NCI-H2029 (cell line): ENCODE measurements at places on chromosomes 12 and 14.

GRCh38 chr12:65415826-65416225 is 137.3 kb downstream of the MSRB3 start:
- no peak for DNase-seq

DNA sequence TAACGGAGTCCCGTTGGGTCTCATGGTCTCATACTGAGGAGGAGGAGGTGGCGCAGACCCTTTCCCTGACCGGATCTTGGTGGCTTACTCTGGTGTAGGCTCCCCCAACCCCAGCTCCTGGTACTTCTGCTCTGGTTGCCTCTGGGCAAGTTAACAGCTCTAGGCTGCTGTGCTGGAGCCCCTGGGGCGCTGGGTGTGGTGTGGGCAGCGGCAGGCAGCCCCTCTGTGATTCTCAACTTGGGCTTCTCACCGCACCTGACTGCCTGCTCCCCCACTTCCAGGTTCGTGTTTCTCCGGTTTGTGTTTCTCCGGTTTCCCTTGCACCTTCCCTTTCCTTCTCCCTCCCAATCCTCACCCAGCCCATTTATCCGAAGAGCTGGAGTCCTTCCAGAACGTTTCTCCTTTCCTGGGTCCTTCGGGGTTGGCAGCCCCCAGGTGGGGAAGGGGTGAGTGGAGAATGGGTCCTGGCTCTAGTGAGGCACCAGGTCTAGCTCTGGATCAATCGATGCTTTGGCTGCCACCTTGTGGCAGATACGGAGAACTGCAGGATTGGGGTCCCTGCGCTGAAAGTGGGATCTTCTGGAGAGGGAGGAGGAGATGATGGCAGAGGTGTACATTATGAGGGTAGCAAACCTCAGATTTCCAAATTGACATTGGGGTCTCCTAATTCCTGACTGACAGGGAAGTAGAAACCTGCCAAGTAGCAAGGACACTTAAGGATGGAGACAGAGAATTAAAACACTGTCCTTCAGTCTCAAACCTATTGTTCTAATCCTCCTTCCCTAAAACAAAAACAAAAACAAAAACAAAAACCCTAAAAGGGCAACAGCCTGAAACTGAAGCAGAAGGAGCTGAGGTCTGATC is 8.3 kb downstream of the CISTR start:
- DNase-seq = peak; percentile 53

DNA sequence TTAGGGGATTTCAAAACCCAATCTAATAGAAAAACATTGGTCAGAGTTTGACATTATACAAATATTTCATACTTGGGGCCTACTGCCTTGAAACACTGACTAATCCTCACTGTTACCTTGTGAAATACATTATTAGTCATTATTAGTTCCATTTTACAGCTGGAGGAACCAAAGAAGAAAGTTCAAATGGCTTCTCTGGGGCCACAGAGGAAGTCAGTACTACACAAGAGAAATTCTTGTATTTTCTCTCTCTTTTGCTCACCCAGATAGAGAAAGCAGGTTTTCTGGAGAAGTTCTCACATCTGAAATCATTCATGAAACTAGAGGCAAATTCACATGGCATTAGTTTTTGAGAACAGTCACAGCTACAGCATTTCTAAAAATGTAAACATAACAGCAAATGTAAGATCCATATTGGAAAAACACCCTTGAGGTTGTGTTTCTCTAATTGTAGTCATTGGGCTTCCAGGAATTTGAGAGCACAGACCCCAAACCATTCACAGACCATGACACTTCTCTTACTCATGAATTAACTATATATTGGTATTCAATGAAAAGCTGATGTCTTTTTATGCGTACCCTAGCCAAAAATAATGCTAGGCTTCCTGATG is 83.0 kb downstream of the LLPH start:
- no peak for DNase-seq

GRCh38 chr12:113782873-113783272 is 183.3 kb downstream of the RBM19 start:
- no peak for DNase-seq

- no peak for DNase-seq
Measured at GRCh38 chr14:57657487-57657886, 163.8 kb upstream of the CCDC198 start.

DNA sequence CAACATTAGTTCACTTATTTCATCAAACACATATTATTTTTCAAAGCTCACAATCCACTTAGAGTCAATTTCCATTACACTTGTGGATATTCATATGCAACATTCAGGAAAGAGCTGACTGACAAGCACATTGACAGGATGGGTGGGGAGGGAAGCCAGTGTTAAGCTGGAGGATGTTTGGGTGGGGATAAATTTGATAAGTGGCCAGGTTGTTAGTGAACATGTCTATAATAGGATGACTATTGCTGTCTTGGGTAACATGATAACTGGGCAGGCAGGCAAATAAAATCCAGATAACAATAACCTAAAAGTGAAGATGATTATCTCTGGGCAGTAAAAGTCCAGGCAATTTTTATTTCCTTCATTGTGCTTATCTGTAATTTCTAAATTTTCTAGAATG is 73.8 kb upstream of the OSBPL8 start:
- DNase-seq = peak; percentile 54

DNA sequence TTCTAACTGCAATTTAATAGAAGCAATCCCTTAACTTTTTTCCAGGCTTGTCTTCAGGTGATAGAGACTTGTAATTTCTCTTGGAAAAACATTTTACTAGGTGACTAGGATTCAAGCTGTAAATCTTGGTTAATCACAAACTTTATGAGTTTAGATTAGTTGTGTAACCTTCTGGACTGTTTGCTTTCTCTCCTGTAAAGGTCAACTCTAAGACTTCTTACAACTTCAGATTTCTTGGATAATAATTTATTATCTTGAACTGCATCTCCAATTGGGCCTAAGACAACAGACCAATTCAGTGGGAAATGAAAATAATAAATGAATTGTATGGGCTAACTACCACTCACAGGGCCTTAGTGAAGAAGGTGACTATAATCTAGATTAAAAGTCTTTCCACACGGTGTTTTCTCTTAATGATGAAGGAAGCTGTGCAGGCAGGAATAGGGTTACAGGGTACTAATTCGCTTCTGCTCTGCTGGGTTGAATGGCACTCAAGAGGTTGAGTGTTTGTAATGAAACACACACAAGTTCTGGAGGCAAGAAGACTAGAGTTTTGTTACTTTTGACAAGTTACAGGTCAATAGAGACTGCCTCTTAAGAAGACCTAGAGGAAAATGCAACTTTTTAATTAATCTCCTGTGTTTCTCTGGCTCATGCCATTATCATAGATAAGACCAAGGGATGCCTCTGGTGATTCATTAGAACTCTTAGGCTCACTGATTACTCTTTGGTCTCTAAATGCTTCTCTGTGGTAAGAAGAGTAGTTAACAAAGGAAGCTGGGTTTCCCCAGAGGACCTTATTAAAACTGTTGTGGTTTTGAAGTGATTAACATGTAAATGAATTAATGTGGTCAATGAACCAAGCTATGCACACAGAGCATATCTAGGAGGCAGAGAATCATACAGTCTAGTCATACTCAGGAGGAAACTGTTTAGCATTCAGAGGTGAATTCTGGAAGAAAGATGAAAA is 30.0 kb upstream of the OR4E1 start:
- no peak for DNase-seq

- no peak for DNase-seq
Measured at GRCh38 chr12:58819345-58819744, 101.0 kb downstream of the LRIG3 start.

DNA sequence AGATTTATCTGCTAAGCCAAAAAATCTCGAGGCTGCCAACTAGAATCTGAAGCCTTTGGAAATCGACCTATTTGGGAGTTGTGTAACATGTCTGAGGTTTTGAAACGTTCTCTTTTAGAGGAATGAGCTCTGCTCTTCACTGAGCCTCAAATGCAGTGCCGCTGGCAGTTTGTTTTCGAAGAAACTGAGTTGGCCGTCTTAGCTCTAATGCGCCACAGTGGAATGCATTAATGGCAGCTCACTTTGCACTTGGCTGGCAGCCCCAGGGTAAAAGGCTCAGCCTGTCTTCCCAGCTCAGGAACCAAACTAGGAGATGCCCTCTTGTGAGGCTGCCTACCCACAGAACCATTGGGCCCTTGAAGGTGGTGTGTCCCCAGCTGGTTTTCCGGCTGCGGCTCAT is 53.8 kb downstream of the SFSWAP start:
- DNase-seq = no peak

GRCh38 chr12:25884024-25884919 is 74.2 kb upstream of the RASSF8 start:
- DNase-seq = no peak

- no peak for DNase-seq
Measured at GRCh38 chr12:132524405-132524804, 34.5 kb downstream of the FBRSL1 start.

DNA sequence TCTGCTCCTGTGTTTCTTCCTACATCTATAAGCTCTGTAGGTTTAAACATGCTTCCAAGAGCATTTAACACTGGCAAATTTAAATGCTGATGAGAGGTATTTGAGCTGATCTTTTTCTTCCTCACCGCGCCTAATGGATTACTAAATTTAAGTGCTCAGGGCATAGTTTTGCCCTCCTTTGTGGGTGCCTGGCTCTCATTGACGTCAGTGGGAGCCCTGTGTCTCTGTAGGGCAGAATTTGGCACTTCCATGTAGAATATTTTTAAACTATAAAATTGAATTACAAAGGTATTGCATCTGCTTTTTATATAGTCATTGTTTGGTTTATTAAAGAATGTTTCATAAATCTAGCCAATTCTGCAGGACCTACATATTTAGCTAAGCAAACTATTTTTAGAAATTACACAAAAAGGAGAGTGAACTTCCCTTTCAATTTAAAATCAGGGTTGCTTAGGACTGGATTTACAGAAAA is 444.8 kb downstream of the AEBP2 start:
- DNase-seq = no peak

DNA sequence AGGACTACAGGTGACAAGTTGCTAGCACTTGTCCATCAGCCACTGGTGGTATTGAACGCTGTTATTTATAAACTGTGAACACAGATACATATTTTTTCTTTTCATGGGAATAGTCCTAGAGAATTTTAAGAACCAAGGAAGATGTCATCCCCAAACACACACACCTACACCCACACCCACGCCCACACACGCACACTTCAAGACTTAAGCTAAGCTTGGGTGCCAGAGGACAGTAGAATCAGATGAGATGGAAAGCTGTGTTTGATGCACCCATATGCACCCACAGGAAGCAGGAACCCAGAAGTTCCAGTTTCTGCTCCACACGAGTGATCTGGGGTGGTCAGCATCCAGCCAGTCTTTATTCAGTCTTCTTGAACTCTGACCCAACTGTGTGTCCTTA is 348.3 kb downstream of the KCNH5 start:
- DNase-seq = no peak

DNA sequence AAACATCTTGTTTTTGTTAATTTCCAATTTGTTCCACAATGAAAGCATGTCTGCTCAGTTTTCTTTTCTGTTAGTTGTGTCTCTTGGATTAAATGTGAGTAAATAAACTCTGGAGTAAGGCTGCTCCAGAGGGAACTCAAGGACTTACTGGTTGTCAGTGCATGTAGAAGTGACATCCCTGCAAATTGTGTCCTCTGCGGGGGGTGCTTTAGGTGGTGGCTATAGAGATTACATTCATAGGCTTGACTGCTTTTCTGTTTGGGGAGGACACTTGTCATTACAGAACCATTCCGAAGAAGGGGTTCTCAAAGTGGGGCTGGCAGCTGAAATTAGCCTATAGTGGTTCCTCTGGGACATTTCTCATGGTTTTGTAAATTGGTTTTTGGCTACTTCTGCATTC is 8.8 kb downstream of the TMTC2 start:
- DNase-seq = no peak

- no peak for DNase-seq
Measured at GRCh38 chr14:75562089-75562488, 16.3 kb upstream of the FLVCR2 start.

DNA sequence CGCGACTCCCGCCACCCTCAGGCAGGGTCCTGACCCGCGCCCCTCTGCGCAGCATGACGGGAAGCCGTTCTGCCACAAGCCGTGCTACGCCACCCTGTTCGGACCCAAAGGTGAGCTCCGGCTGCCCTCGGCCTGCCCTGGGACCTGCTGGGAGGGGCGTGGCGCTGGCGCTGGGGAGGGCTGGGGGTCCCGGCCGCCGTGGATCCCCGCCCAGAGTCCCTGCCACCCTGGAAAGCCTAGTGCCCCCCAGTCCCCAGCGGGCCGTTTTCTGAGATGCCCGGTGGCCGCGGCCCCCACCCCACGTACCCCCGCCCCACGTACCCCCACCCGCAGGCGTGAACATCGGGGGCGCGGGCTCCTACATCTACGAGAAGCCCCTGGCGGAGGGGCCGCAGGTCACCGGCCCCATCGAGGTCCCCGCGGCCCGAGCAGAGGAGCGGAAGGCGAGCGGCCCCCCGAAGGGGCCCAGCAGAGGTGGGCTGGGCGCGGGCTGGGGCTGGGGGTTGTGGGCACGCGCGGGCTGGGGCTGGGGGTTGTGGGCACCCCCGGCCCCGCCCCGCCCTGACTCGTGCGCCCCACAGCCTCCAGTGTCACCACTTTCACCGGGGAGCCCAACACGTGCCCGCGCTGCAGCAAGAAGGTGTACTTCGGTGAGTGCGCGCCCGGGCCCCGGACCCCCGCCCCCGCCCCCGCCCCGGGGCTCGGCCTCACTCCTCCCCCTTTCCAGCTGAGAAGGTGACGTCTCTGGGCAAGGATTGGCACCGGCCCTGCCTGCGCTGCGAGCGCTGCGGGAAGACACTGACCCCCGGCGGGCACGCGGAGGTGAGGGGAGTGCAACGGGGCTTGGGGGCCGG is 4.0 kb downstream of the CRIP2 start:
- DNase-seq = no peak

- DNase-seq = no peak
Measured at GRCh38 chr12:55631733-55632132, 5.0 kb upstream of the OR10P1 start.

GRCh38 chr14:91964724-91965123 is 17.2 kb upstream of the FBLN5 start:
- DNase-seq = no peak

GRCh38 chr12:55829967-55830600 is 697 bp upstream of the DNAJC14 start:
- peak; percentile 62 for DNase-seq

- no peak for DNase-seq
Measured at GRCh38 chr12:5585178-5585577, 153.3 kb downstream of the NTF3 start.

- DNase-seq = no peak
Measured at GRCh38 chr12:102848832-102849231, 68.2 kb downstream of the PAH start.

- DNase-seq = no peak
Measured at GRCh38 chr12:116631619-116632018, 72.4 kb downstream of the MAP1LC3B2 start.

DNA sequence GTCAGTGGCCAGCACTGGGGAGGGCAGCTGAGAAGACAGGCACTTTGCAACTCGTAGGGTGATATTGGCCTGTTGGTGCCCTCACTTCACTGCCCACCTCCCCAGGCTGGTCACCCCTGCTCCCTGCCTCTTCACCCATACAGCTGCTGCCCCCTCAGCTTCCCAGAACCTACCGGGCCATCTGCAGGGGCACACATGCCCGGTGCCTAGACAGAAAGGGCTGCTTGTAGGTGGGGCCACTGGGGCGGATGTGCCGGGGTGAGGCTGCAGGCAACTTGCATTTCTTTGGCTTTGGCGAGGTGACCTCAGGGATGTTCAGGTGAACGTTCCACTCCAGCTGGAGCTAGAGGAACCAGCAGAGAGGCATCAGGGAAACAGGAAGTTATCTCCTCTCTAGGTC is 17.2 kb downstream of the FAM186B start:
- no peak for DNase-seq

- DNase-seq = no peak
Measured at GRCh38 chr12:22115711-22116110, 69.7 kb downstream of the CMAS start.

- DNase-seq = no peak
Measured at GRCh38 chr14:76376878-76377734, 1.2 kb downstream of the ESRRB start.

GRCh38 chr14:53807542-53807941 is 149.1 kb downstream of the BMP4 start:
- DNase-seq = no peak
